CD4-positive, alpha-beta memory T cell (primary cell): ENCODE measurements at places on chromosomes 4 and X.

DNA sequence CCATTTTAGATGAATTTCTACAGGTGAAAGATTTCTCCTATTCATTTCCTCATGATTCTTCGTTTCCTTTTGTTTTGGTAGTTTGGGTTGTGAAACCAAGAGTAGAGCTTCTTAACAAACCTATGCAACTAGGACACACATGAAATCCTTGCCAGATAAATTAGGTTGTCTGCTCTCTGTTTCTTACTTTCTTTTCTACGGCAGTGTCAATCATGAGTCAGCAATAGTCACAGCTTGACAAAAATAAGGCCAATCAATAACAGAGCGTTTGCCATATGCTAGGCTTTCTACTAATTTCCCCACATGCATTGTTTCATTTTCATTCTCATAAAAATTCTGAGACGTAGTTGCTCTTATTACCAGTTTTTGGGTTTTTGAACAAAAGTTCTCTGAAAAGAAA is 20.3 kb downstream of the CLRN2 start:
- no peaks in the 10 kb centered on the region for H3K4me1 ChIP-seq
- H3K36me3 ChIP-seq: no peaks in the 10 kb centered on the region
- no peak overlapping the region for H3K27ac ChIP-seq

GRCh38 chr4:73682508-73682907 is 57.9 kb upstream of the CXCL8 start:
- no peak overlapping the region for H3K4me3 ChIP-seq
- no peak overlapping the region for H3K27ac ChIP-seq
- no peaks in the 10 kb centered on the region for H3K27me3 ChIP-seq

- no peak overlapping the region for H3K4me3 ChIP-seq
- H3K4me1 ChIP-seq: no peaks in the 10 kb centered on the region
- DNase-seq: peak; percentile 66
- no peak overlapping the region for H3K27ac ChIP-seq
- no peaks in the 10 kb centered on the region for H3K27me3 ChIP-seq
Measured at GRCh38 chrX:65581661-65582339, 47.2 kb upstream of the LAS1L start.

DNA sequence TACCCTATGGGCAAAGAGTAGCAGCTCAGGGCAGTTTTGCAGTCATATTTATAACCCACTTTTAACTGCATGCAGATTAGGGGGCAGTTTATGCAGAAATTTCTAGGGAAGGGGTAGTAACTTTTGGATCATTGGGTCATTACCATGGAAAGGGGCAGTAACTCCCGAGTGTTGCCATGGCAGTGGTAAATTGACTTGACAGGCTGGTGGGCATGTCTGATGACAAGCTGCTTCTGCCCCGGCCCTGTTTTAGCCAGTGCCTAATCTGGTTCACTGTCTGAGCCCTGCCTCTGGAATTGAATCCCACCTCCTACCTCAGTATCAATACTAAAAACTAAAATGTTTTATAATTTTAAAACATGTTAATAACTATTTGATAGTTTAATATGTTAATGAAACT is 362.1 kb upstream of the ATOH1 start:
- no peaks in the 10 kb centered on the region for H3K36me3 ChIP-seq
- H3K27me3 ChIP-seq: no peaks in the 10 kb centered on the region
- H3K4me1 ChIP-seq: no peaks in the 10 kb centered on the region
- H3K4me3 ChIP-seq: no peak overlapping the region
- no peak overlapping the region for H3K27ac ChIP-seq
- no peak for DNase-seq

DNA sequence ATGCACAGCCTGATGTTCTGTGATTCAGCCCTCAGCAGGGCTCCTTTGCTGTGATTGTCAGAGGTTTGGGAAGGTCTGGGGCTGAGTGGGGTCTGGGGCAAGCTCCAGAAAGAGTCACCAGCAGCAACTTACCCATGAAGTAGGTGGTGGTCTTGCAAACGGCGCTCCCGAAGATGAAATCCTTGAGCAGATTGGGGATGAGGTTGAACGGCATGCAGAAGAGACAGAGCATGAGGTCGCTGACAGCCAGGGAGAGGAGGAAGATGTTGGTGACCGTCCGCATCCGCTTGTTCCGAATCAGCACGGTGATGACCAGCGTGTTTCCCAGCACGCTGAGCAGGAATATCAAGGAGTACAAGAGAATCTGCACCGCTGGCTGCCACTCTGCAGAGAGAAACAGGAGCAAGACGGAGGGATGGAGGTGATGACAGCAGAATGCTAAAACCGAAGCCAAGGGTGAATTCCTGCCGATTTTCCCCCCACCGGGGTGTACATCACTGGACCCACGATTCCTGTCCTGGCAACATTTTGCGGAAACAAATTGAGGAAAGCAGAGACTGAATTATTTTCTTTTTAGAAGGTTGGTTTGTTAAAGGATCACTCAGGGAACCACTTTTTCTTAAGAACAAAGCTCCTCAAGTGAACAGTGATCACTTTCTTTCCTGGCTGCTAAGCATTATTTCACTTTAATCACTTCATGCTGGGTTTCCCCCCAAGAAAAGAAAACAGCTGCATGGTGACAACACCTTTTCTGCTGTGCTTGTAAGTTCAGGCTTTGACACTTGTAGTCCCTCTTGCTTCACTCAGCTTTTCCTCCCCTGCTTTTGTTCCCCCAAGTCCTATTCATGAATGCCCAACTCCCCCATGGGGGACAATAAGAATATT is 941 bp downstream of the CCKAR start:
- H3K4me3 ChIP-seq: no peak overlapping the region
- no peak overlapping the region for H3K27ac ChIP-seq
- H3K4me1 ChIP-seq: no peaks in the 10 kb centered on the region
- no peaks in the 10 kb centered on the region for H3K36me3 ChIP-seq

- peaks cover 3% of the 10 kb centered on the region for H3K4me1 ChIP-seq
- no peak for DNase-seq
- no peaks in the 10 kb centered on the region for H3K27me3 ChIP-seq
- H3K36me3 ChIP-seq: no peaks in the 10 kb centered on the region
- no peak overlapping the region for H3K27ac ChIP-seq
Measured at GRCh38 chr4:39067451-39067850, 5.4 kb downstream of the KLHL5 start.

DNA sequence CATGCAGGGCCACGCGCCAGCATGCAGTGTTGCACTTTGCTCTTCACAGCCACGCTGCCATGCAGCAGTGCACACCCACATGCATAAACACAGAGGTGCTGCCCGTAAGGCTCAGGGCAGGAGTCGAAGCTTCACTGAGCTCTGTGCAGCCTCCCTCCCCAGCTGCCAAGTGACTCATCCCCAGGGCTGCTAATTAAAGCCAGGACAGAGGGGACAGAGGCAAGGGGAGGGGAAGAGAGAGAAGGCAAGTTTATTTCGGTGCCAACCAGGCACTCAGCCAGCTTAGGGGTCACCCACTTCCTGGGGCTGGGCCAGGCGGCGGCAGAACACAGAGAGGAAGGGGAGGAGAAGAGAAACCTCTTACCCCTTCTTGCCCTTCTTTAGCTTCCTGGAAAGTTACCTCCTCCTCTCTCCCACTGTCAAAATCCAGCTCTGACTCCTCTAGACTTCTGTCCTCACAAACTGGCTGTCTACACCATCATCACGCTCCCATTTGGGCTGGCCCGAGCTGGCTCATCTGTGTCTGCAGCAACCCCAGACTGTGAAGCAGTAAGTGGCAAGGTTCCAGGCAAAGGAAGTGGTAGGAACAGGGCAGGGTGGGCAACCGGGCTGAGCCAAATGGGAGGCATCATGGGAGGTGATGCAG is 6.2 kb upstream of the IQSEC2 start:
- H3K4me3 ChIP-seq: peak overlapping the region; percentile 43
- peak overlapping the region; percentile 53 for H3K27ac ChIP-seq
- DNase-seq: peak; percentile 42
- no peaks in the 10 kb centered on the region for H3K27me3 ChIP-seq
- H3K36me3 ChIP-seq: no peaks in the 10 kb centered on the region

DNA sequence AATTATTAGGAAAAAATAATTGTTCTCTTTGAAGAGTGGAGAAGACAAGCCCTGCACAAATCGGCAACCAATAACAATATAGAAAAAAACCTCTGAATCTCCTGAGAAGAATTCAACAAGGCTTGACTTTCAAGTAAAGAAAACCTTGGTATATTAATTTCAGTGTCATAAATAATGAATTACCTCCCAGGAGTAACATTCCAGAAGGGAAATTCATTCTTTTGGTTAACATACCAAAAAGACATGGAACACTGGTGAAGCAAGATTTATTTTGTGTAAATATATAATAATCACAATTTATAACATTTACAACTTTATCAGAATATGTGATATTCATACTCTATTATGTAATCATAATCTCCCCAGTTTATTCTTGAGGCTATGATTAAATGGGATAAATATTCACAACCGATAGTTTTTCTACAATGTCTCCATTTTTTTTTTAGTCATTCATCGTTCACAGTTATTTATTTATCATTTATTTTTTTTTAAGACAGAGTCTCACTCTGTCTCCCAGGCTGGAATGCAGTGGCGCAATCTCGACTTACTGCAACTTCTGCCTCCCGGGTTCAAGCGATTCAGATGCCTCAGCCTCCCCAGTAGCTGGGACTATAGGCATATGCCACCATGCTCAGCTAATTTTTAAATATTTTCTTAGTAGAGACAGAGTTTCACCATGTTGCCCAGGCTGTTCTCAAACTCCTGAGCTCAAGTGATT is 53.0 kb upstream of the RPS6KA6 start:
- H3K27ac ChIP-seq: no peak overlapping the region
- no peaks in the 10 kb centered on the region for H3K27me3 ChIP-seq
- no peaks in the 10 kb centered on the region for H3K36me3 ChIP-seq
- H3K4me1 ChIP-seq: no peaks in the 10 kb centered on the region

GRCh38 chrX:103608306-103608963 is 672 bp downstream of the TCEAL3 start:
- no peaks in the 10 kb centered on the region for H3K36me3 ChIP-seq
- H3K27ac ChIP-seq: peak overlapping the region; percentile 60
- no peak overlapping the region for H3K4me3 ChIP-seq
- H3K27me3 ChIP-seq: no peaks in the 10 kb centered on the region
- peaks cover 3% of the 10 kb centered on the region for H3K4me1 ChIP-seq
- no peak for DNase-seq

DNA sequence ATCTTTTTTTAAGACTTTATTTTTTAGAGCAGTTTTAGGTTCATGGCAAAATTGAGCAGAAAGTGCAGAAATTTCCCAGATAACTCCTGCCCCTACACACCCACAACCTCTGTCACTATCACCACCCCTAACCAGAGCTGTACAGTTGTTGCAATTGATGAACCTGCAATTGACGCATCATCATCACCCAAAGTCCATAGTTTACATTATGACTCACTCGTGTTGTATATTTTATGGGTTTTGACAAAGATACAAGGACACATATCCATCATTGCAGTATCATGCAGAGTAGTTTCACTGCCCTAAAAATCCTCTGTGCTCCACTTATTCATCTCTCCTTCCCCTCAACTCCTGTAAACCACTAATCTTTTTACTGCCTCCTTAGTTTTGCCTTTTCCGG is 34.5 kb upstream of the WAS start:
- H3K27ac ChIP-seq: no peak overlapping the region
- no peak overlapping the region for H3K4me3 ChIP-seq
- H3K36me3 ChIP-seq: no peaks in the 10 kb centered on the region
- DNase-seq: no peak
